ENCODE measurements at places on chromosomes 13 and 19. TPM values are rescaled to one million over a fixed set of nuclear protein-coding genes. Genes with fewer than 3 reads are reported as not detected.
A peak's percentile ranks its signal among the peaks of the same experiment; 100 is the strongest.

DNA sequence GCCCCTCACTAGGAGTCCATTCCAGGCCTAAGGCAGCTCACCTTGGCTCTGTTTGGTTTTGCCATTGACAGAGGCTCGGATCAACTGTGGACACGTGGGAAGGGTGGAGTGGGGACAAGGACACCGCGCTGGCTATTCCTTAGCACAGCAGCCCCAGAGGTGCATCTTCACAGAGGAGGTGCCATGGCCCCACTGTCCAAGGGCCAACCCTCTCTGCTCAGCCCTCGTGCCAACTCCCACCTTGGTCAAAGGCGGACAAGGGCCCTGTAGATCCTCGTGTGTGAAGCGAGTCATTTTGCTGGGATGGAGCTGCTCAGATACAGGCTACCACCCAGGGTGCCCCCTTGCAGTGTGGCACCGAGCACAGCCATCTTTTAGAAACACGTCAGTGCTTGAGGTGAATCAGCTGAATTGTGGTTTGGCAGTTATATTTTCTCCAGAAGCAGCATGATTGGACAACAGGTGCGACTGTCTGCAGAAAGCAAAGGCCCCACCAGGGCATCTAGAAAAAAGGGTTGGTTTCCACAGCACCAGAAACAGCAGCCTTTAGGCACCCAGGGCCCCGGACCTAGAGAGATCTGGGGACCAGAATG is 192.1 kb upstream of the GPR12 start:
- no peak for DNase-seq

DNA sequence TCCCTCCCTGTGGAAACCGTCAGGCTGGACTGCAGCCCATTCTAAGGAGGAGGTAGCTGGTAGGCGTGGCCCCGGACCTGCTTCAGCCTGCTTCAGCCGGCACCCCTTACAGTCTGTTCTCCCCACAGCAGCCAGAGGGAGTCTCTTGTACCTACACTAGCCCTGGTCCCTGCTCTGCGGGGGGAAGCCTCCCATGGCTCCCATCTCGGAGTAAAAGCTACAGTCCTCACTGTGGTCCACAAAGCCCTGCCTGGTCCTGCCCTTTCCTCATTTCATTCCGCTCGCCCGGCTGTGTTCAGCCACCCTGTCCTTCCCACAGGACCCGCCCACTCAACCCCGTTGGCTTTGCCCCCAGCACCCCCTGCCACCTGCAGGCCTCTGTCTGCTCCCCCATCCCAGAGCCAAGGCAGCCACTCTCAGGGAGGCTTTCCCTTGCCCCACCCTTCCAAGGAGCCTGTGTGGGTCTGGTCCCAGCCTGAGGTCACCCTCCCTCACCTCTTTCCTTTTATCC is 1.3 kb downstream of the PGLYRP1 start:
- DNase-seq: no peak

DNA sequence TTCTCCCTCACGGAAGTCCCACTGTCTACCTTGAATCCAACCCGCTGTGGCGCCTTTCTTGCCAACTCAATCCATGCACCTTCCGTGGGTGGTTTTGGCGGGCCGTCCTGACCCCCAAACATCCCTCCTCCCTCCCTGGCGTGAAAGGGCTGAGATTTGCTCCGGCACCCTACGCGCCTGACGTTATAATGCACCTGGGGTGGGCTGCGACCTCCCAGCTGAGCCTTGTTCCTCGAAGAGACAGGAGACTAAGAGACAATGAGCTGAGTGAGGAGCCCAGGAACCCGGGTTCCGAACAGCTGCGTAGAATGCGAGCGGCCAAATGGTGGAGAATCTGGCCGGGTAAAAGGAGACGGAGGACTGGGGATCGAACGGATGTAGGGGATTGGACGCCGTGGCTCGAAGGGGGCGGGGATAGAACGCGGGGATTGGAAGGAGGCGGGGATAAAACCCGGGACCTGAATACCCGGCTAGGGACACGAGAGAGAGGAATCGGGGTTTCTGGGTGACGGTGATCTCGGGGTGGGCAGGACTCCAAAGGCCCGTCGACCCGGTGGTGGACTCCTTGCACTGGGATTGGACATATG is at the start of gene CPT1C:
Gene CPT1C (plus strand): TSS at position 461 of the 587 bp plus-strand sequence. CDS start 1,137 bp downstream, outside the sequence.
- peak; percentile 91 for DNase-seq

DNA sequence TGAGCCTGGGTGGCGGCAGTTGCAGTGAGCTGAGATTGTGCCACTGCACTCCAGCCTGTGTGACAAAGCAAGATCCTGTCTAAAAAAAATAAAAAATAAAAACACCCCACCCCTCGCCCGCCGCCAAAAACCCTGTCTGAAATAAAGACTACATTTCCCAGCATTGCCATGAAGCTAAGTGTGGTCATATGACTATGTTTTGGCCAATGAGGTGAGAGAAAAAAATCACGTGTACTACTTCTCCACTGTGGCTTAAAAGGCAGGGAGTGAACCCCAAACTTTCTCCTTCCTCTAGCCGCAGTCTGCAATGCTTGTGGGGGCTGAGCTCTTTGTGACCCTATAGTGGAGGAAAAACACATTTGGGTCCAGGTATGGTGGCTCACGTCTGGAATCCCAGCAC is 54.9 kb downstream of the COLGALT1 start:
- DNase-seq: no peak

- DNase-seq: no peak
Observed at GRCh38 chr13:107258599-107259187, 690.8 kb upstream of the ARGLU1 start.

- no peak for DNase-seq
Observed at GRCh38 chr13:101925731-101926130, 473.3 kb downstream of the ITGBL1 start.

Gene KIRREL2
- total RNA-seq: 0.94 TPM

Gene ADGRE1
- not detected for total RNA-seq

Gene ZNF547
- 11.2 TPM for total RNA-seq
